Glutamatergic neuron (in vitro differentiated cells): ENCODE measurements at places on chromosomes 16 and 17.

DNA sequence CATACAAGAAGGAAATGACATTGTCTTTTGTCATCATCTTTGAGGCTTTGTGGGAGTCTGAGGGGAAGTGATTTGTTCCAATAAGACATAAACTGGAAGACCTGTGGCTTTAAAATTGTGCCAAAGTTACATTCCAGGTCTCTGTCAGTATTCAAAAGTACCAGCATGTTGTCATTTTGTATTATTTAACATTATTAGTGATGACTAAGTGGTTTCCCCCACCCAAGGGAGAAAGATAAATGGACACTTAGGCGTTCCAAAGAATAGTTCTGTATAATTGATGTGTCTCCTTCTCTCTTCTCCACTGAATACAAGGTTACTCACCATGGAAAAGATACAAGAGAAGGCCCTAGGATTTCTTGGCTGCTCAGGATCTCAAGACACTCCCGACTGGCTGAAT lies 3.8 kb downstream of the CFAP97D1 start:
- DNase-seq: no peak

DNA sequence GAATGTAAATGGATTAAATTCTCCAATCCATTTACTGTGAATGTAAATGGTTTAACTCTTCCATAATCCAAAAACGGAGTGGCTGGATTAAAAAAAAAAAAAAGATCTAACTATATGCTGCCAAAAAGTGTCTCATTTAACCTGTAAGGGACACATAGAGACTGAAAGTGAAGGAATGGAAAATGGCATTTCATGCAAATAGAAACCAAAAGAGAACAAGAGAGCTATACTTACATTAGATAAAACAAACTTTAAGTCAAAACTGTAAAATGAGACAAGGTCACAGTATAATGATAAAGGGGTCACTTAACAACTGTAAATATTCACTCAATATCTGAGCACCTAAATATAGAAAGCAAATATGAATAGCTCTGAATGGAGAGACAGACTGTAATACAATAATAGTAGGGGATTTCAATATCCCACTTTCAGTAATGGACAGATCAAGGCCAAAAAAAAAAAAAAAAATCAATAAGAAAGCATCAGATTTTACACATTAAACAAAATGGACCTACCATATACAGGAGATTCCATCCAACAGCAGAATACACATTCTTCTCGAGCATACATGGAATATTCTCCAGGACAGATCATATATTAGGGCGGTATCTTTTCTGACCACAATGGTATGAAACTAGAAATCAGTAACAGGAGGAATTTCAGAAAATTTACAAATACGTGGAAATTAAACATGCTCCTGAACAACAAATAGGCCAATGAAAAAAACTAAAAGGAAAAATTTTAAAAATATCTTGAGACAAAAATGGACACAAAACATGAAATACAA lies 36.4 kb downstream of the CDR2 start:
- DNase-seq: no peak

GRCh38 chr17:75839942-75840798 lies 4.0 kb downstream of the UNC13D start:
- DNase-seq: peak; percentile 10

- DNase-seq: peak; percentile 35
These were observed 11.1 kb downstream of the TNS4 start for GRCh38 chr17:40490289-40490853.

DNA sequence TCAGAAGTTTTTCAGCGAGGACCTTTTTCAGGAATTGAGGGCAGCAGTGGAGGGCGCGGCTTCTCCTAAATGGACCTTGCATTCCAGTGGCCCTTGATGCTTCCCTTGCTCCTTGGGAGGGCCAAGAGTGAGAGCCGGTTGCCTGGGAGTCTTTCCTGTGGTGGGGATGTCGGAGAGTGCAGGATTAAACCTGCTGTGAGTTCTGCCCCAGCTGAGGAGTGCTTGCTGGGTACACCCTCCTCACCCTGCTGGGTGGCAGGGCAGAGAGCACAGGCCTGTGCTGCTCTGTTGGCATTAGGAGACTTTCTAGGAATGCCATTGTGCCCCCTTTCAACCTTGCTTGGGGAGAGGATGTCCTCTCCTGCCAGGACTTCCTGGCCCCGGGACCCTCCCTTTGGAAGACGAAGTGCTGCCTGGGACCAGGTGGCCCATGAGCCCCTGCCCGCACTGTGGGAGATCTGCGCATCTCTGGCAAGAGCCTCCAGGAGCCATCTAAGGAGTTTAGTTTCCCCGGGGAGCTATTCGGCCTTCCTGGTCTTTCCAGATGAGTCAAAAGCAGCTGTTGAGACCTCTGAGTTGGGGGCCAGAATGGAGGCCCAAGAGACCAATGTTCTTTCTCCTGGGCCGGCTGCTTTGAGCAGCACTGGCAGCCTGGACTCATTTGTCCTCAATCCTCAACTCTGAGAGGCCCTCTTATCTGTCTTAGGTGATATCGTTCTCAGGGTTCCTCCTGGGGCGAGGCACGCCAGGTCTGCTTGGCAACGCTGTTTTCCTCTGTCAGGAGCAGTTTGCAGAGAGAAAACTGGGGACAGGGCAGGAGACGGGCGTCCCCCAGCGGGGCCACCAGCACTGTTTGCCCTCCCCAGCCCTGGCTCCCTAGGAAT lies 5.6 kb downstream of the LLGL2 start:
- DNase-seq: no peak

DNA sequence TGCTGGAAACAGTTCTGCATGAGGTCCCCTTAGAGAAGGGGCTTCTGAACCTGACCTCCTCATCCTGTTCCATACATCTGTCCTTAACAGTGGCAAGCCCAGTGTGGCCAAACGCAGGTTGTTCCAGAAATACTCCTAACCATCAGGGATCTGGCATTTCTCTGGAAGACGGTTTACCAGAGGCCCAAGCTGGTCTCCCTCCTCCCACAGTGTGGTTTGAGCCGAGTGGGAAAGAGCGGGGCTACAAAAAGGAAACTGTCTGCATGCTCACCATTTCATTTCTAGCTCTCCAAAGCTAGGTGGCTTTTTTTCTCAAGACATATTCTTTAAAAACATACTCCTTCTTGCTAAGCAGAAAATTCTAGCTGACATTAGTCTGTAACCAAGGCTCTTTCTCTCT lies 6.0 kb downstream of the MXRA7 start:
- DNase-seq: no peak

DNA sequence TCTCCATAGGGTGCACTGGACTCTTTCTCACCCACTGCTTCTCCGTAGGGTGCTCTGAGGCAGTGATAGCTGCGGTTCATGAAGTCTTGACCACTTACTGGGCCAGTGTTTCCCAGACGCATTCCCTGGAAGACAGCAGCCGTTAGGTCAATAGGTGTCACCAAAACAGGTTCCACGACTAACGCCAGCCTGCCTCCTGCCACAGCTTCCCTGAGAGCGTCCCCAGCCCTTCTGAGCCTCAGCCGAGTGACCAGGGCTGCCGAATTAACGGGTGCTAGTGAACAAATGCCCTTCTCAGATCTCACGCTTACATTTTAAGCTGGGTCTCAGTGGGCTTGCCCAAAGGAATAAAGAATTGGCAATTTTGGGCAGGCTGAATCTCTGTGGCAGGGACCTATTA lies 188.7 kb upstream of the TNRC6C start:
- DNase-seq: no peak
